ENCODE measurements at places on chromosomes 13 and 19.

DNA sequence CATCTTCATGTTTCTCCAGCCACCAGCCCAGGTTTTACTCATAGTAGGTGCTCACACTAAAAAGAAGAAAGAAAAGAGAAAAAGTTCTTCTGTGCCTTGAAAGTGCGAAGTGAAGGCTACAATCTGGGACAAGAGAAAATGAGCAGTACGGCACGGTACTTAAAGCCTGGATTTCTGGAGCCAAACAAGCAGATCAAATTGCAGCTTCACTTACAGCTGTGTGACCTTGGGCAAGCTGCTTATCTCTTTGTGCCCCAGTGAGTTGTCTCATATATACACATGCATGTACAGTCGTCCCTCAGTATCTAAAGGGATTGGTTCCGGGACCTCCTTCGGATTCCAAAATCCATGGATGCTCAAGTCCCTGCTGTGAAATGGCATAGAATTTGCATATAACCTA, 41.8 kb downstream of the GSX1 start:
- no peak for DNase-seq

DNA sequence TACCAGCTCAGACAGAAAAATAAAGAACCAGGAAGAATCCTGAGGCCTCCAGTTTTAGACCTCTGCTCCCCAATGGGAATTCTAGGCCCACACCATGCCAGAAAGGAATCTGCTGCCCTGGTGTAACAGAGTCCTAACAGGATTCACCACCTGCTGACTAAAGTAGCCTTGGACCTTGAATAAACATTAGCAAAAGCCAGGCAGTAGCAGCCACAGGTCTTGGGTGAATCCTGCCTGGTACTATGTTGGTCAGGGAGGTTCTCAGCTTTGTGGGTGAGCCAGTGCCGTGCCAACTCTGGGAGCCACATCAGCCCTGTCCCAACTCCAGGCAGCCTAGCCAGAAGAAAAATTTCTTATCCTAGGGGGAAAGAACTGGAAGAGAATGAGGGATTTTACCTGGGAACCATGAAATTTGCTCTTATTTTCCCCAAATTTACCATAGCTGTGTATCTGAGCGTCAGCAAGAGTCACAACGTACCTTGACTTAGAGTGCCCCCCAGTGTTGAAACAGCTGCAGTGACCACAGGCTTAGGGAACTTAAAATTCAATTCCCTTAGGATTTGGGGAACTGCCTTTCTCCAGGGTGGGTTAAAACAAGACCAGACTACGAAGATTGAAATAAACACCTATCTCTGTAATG, 1895.6 kb upstream of the PRR20A start:
- no peak for DNase-seq

GRCh38 chr19:30376272-30376671, 4.1 kb downstream of the ZNF536 start:
- DNase-seq = no peak

DNA sequence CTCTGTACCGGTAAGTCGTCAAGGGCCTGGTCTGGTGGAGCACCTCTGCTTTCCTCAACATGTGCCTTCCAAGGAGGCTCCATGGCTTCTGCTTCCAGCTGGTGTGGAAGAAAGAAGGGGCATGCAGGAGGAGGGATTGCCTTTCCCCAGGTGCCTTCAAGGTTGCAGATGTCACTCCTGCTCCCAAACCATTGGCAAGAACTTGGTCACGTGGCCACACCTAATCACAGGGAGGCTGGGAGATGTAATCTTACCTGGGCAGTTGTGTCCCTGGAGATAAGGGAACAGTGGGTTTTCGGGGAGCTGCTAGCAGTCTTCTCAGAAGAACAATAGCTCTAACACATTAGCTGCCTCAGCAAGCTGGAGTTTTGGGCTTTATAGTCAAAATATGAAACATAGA, 9.7 kb upstream of the GPR18 start:
- DNase-seq = no peak

All from omental fat pad (tissue), 4 donors.